Activated gamma-delta T cell treated with Interleukin-2 at 50 U/mL for 16 hours (primary cell): ENCODE measurements at places on chromosomes 11 and 22.

DNA sequence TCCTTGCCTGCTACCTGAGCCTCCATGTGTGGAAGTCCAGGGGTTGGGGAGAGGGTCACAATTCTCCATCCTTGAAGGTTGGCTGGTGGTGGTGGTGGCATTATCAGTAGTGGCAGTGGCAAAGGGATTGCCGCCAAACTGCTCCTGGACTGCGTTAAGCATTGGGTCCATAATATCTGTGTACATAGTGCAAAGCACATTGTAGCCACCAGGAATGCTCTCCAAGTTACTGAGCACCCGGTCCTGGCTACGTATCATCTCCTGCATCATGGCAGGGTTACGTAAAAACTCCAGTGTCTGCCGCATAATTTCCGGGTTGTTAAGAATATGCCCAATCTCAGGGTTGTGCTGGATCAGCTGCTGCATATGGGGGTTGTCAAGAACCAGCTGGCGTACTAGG lies 1.2 kb downstream of the UBQLN3 start:
- DNase-seq, result no peak

GRCh38 chr11:93329936-93330445 lies 551 bp upstream of the DEUP1 start:
- DNase-seq, result no peak

DNA sequence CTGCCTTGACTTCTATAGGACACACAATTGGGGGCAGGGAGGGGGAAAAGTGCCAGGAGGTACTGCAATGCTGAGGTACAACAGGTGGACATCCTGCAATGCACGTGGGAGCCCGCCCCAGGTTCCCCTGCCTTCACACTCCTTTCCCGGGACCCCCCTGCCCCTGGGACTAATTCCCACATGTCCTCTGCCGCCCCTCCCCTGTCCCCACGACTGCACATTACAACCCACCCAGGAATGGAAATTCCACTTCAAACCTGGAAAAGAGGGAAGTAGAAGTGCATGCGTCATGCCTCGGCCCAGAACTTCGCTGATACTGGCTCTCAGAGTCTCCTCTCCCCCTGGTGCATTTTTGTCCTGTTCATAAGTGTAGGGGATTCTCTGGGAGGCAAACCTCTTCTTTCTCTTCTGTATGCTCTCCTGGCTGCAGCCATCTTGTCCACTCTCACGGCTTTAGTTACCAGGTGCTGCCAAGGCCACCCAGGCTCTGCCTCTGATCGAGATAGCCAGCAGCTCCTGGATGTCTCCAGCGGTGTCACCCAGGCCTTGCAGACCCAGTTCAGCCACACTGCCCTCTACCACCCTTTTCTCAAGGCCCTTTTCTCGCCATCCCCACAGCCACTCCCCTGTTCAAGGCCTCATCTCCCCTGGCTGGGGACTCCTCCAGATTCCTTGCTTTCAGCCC lies 43.7 kb downstream of the GDPD5 start:
- DNase-seq, result no peak

DNA sequence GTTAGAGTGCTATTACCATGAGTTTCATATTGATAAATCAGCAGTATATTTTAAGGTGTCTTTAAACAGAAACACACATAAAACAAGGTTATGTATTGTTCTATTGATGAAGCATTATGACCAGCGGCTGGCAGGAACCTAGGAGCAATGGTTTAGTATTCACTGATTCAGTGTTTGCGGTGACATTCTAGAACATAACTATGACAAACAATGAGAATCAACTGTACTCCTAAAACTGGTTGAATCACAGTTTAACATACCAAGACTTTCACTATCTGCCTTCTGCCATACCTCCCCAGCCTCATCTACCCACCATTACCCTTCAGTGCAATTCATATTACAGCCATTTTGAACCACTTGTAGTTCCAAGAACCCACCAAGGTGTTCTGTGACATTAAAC lies 8.8 kb downstream of the HOATZ start:
- DNase-seq, result no peak

DNA sequence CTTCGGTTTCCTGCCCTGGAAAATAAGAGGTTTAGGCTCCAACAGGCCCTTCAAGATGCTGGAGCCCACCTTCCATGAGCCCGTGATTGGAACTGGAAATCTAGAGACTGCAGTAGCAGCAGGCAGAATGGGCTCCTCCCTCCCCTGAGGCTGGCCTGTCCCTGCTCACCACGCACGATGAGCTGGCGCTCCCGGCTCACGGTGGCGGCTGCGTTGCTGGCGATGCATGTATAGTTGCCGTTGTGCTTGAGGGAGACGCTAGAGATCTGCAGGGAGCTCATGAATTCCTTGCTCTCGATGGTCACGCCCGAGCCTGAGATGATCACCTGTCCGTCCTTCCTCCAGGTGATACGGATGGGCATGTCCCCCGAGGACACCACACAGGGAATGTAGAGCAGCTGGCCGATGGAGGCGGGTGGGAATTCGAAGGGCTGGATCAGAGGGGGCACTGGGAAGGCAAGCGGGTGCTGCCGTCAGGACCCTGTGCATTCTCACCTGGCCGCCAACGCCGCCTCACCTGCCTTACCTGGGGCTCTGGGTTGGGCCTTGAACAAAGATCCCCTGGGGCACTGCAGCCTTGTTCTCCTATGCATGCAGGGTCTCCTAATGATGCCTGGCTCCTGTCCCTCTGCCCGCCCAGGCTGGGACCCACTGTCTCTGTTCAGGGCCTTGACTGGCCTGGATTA lies 177.8 kb downstream of the CEP164 start:
- no peak for DNase-seq

GRCh38 chr22:49138250-49138790 lies 689.4 kb downstream of the BRD1 start:
- DNase-seq, result no peak

DNA sequence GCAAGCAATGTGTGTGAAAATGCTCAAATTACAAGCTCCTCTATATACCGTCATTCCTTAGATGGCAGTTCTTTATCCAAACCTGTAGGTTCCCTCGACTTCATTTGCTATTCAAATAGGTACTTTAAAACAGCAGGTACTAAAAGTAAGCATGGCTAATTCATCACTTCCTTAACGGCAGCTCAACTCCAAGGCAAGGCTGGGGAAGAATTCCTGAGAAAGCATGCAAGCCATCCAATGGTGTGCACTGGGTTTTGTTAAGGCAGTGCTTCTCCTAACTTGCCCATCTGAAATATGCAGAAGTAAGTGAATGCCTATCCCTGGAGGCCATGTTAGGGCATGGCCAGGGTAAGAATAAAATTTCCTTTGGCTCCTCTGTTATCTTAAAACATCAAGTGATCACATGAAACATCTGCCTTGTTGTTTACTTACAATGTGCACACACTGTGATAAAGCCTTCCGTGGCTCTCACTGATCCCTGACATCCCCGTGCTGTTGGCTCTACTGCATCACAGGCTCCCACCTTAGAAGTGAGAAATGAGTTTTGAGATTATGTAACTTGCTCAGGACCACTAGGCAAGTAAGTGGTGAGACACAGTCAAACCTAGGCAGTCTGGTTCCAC lies 52.1 kb downstream of the SMCO4 start:
- no peak for DNase-seq
